ENCODE measurements at places on chromosomes 4 and X.

DNA sequence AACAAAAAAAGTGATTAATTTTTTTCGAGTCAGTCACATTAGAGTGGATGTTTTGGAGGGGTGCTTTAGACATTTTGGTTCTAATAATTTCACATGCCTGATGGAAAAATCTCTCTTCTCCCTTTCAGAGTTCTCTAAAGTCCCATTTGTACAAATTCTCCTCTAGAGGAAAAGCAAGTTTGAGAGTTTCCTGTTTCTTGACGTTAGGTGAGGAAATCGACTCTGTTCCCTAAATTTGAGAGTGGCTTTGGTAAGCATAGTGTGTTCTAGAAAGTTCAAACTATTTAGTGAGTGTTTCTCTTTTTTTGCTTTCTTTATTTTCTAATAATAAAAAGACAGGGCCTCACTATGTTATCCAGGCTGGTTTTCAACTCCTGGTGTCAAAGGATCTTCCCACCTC lies 1.6 kb upstream of the ATP6AP2 start:
- DNase-seq: no peak

GRCh38 chr4:108024878-108025165 lies 35.1 kb downstream of the HADH start:
- no peak for DNase-seq

GRCh38 chrX:32937043-32937442 lies 274.3 kb downstream of the DMD start:
- DNase-seq: no peak

- peak; percentile 9 for DNase-seq
Measured at GRCh38 chr4:151407466-151408379, 1.3 kb upstream of the FHIP1A start.

DNA sequence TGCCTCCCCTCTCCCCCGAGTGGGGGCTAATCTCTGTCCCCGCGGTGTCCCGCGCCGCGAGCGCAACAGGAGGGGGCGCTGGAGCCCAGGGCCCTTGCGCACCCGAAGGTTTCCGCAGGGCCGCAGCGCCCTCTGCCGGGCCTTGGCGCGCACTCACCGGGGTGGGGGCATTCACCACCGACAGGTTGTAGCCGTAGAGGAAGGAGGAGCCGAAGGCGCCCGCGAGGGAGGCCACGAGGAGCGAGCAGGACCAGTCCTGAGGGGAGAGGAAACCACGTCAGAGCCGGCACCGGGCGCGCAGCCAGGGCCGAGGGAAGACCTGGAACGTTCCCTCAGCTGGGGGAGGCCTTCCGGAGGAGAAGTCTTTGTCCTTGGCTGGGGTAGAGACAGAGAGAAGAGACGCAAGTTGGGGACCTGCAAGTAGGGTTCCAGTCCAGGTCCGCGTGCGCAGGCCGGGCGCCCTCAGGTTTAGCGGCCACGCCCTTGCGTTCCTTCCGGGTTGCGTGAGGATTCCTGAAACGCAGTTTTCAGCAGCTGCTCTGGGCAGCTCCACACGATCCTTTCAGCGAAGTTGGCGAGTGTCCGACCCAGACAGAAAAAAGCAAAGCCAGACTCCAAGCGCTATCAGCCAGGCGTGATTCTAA lies 2.4 kb downstream of the SLC2A9 start:
- peak; percentile 89 for DNase-seq

DNA sequence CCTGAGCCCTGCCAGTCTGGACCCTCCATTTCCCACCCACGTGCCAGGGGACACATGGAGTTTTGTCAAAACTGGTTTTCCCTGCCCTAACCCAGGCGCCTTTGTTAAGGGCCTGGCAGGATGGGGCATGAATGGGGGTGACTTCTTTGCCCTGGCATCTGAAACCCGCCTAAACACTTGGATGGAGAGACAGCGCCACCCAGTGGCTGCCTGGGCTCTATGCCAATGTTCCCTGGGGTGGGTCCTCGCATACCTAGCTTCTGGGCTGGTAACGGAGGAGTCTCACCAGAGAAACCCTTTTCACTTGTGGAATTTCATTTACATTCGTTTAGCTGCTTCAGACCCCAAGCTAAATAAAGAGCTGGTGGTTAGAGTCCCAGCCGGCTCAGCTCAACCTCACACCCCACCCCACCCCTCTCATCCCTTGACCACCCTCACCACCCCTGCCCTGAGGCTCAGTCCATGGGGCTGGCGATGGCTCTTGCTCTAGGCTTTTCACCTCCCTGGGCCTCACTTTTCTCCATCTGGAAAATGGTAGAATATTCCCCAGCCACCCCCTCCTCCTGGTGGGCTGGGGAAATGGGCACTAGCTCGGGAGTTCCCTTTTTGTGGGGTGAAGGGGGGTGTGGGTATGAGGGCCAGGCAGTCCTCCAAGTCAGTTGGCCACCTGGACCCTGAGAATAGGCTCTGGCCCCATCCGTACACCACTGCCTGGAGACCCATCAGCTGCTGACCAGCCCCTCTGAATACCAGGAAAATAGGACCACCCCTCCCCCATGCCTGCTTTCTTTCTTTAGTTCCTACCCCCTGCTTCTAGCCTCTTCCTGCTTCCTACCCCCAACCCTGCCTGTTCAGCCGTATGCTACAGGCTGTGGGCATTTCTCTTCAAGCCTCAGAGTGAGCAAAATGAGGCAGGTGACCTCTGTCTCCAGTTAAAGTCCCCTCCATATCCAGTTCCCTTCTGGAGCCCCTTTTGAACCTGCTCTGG lies 57.1 kb upstream of the PJA1 start:
- DNase-seq: peak; percentile 66

DNA sequence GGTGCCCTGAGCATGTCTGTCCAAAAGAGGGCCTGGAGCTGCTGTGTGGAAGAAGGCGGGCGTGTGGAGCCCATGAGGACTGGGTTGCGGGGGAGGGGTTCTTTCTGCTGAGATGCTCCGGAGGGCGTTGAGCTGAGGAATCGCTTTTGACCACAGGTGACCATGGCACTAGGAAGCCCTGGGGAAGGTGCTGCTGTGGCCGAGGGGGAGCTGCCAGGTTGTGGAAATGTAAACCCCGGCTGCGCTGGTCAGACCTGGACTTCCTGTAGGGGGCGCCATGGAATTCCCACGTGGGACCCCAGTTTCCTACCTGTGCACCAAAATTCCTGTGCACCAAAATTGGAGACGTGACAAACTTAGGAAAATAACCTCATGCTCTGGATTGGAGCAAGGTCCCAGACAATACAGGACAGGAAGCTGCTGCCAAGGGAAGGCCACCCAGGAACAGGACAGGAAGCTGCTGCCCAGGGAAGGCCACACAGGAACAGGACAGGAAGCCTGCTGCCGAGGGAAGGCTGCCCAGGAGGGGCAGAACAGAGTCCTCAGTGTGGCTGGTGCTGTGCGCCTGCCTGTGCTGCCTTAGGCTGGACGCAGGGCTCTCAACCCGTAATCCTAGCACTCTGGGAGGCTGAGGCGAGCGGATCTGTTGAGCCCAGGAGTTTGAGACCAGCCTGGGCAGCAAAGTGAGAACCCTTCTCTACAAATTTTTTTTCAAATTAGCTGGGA lies 28.4 kb upstream of the UVSSA start:
- DNase-seq: no peak

GRCh38 chrX:38060331-38060878 lies 54.1 kb downstream of the SYTL5 start:
- no peak for DNase-seq

- DNase-seq: no peak
Measured at GRCh38 chrX:39421006-39421405, 619.7 kb downstream of the MID1IP1 start.

DNA sequence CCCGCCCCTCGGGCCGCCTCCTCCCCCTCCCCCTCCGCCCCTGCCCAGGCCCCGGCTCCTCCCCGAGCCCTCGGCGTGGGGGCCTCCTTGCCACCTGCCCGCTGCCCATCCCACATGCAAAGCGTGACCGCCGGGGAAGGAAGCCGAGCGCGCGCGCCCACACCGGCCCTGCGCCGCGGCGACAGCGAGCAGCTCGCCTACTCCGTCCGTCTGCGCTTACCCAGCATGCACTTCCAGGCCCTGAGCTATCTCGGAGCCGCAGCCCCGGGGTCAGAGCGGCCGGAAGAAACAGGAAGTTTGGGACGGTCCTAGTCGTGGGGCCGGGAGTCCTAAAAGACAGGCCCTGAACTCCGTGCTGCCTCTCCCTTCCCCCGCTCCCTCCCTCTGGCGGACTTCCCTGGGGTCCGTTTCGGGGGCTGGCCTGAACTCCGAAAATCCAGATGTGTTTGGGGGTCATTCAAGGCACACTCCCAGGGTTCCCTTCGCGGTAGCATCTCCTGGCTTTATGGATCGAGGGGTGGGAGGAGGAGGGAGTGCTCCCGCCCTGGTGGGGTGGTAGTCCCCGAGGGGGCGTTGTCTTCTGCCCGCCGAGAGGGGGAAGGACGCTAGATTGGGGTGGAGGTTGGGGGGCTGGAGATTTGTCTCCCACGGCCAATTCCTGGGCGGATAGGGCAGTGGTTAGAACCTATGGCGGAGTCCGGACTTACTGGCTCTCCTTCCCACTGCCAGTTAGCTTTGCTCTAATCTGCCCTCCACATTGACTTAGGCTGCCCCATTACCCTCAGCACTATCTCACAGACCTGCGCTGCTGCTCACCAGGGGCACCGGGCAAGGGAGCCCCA lies 25.0 kb upstream of the BCORL1 start:
- peak; percentile 25 for DNase-seq

GRCh38 chr4:127410201-127410600 lies 222.6 kb upstream of the INTU start:
- no peak for DNase-seq

GRCh38 chrX:108699368-108699767 lies 37.0 kb downstream of the IRS4 start:
- DNase-seq: no peak

DNA sequence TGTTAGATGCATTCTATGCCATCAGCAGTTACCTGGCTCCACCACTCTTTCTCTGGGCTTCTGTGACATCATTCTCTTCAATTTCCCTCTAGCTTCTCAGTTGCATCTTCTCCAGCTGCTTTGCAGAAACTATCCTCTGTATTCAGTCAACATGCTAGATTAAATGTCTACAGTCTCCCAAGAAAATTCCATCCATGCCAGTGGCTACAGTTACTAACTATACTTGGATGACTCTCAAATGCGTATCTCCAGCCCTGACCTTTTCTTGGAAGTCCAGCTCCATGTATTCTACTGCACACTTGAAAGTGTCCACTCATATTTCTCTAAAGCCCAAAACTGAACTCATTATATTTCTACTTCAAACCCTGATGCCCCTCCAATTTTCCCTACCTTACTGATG lies 232.3 kb upstream of the TENM3 start:
- DNase-seq: no peak

- no peak for DNase-seq
Measured at GRCh38 chr4:67549123-67549522, 3.8 kb upstream of the CENPC start.

- no peak for DNase-seq
Measured at GRCh38 chr4:176340871-176341685, 21.3 kb downstream of the SPCS3 start.

DNA sequence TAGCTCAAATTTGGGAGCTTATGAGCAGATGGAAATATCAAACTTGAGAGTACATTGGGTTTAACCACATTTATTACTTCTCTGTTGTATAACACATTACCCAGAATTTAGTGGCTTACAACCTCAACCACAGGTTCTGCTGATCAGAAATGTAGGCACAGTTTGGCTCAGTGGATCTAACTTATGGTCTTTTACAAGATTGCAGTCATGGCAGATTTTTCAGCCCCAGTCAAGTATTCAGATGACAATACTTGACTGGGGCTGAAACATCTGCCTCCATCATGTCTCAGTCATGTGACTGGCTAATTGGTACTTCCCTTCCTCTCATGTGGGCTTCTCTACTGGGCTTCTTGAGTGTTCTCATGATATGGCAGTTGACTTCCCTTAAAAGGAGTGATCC lies 44.0 kb upstream of the ADAD1 start:
- no peak for DNase-seq

- DNase-seq: no peak
Measured at GRCh38 chr4:150070464-150071170, 7.6 kb upstream of the DCLK2 start.

- DNase-seq: no peak
Measured at GRCh38 chrX:29604381-29604780, 611.0 kb upstream of the MAGEB2 start.

DNA sequence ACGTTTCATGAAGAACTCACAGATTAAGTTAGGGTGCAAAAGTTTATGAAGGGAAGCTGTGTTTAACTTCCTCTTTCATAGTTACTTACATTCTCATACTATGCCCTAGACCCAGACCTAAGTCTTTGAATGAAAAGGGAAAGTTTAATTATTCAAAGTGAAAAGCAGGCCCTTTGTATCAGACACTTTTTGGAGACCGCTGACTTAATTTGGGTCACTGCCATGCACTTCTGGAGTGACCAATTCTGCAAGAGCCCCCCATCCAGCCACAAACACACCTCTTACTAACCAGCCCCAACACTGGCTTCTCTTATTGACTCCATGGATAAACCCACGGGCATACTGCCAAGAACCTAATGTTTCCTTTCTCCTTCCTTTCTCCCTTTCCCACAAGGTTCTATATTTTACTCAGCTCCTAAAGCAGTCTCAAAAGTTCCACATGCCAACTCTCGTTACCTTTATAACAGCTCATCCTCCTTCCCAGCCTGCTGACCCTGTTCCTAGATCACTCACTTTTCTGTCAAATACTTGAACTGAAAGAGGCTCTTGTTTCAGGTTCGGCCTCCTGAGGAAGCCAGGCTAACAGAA lies 34.5 kb downstream of the ABCE1 start:
- no peak for DNase-seq

- DNase-seq: no peak
Measured at GRCh38 chr4:118975449-118976192, 87.0 kb downstream of the SYNPO2 start.

DNA sequence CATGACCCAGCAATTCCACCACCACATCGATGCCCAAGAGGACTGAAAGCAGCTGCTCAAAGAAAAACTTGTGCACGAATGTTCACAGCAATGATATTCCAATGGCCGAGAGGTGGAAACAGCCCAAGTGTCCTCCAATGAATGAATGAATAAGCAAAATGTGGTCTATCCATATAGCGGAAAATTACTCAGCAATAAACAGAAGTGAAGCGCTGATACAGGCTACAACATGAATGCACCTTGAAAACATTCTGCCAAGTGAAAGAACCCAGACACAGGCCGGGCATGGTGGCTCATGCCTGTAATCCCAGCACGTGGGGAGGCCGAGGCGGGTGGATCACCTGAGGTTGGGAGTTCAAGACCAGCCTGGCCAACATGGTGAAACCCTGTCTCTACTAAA lies 5.2 kb upstream of the SLC2A9 start:
- DNase-seq: no peak

DNA sequence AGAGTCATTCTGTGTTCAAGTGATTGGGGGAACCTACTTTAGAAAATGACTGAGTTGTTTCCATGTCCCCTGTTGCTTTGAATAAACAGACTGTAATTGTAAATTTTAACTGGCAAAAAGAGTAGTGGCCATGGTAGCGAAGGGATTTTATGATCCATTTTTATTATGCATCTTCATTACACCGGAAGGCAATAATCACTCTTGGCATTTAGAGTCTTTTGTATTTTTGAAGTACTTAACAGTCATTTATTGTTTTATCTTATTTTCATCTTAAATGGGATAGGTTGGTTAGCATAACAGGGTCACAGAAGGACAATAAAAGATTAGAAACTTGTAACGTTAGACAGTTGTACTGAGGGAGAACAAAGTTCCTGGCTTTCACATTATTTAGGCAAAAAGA lies 11.0 kb upstream of the OTC start:
- DNase-seq: no peak

GRCh38 chr4:24701683-24702082 lies 93.7 kb upstream of the SOD3 start:
- no peak for DNase-seq

Measured in progenitor cell of endocrine pancreas (in vitro differentiated cells).